ENCODE measurements at places on chromosomes 12 and 14.

- DNase-seq = no peak
Measured at GRCh38 chr14:56002876-56003625, 115.2 kb upstream of the PELI2 start.

- DNase-seq = no peak
Measured at GRCh38 chr14:105046891-105047282, 18.3 kb downstream of the GPR132 start.

- no peak for DNase-seq
Measured at GRCh38 chr12:84727961-84728360, 184.6 kb downstream of the SLC6A15 start.

DNA sequence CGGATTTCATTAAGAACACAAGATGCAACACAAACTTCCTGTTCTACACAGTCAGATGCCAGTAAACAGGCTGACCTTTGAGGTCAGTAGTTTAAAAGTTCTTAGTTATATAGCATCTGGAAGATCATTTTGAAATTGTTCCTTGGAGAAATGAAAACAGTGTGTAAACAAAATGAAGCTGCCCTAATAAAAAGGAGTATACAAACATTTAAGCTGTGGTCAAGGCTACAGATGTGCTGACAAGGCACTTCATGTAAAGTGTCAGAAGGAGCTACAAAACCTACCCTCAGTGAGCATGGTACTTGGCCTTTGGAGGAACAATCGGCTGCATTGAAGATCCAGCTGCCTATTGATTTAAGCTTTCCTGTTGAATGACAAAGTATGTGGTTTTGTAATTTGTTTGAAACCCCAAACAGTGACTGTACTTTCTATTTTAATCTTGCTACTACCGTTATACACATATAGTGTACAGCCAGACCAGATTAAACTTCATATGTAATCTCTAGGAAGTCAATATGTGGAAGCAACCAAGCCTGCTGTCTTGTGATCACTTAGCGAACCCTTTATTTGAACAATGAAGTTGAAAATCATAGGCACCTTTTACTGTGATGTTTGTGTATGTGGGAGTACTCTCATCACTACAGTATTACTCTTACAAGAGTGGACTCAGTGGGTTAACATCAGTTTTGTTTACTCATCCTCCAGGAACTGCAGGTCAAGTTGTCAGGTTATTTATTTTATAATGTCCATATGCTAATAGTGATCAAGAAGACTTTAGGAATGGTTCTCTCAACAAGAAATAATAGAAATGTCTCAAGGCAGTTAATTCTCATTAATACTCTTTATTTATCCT lies 13.5 kb downstream of the PTGER2 start:
- DNase-seq = no peak

GRCh38 chr14:104926619-104927431 lies 2.1 kb downstream of the PLD4 start:
- DNase-seq = no peak

DNA sequence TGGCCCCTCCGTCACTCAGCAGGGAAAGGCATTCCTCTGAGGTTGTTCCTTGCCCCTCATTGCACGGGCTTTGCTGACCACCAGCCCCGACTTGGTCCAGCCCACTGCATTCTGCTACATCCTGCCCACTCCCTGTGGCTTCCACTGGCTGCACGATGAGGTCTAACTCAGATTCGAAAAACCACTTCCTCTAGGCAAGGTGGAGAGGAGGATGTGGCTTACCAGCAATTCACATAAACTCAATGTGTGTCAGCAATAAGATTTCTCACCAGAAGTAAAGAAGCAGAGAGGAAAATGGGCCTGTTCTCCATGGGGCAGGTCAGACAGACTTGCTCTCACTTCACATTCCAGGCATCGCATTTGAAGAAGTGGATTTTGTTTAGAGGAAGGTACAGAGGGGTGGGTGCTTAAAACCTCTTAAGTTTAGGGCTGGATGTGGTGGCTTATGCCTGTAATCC lies 14.7 kb downstream of the GPR68 start:
- no peak for DNase-seq

DNA sequence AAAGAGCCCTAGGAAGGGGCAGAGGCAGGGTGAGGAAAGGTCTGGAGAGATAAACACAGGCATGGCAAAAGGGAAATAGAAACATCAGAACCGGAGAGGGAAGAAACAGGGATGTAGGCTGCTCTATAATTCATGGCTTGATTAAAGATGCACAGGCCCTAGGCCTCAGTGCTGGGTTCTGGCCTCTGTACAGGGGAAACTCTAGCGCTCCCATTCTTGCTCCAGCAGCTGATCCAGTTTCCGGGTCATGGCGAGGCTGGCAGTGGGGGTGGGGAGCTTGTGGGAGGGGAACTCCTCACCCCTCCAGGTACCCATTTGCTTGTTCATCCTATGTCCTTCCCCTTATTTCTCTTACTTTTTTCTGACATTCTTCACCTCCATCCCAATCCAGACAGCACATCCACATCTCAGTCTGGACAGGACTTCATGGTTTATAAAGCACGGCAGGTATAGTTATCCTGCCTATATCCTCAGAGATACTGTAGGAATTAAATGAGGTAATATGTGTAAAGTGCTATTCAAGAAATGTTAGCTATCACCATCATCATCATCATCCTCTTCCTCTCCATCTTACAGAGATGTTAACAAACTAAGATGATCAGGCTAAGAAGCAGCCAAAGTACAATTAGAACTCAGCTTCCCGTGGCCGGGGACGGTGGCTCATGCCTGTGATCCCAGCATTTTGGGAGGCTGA lies 8.0 kb upstream of the GPR84 start:
- no peak for DNase-seq

GRCh38 chr14:50667684-50667995 lies 466 bp downstream of the SAV1 start:
- DNase-seq = no peak

GRCh38 chr12:32522331-32523221 lies 123.2 kb downstream of the FGD4 start:
- no peak for DNase-seq

DNA sequence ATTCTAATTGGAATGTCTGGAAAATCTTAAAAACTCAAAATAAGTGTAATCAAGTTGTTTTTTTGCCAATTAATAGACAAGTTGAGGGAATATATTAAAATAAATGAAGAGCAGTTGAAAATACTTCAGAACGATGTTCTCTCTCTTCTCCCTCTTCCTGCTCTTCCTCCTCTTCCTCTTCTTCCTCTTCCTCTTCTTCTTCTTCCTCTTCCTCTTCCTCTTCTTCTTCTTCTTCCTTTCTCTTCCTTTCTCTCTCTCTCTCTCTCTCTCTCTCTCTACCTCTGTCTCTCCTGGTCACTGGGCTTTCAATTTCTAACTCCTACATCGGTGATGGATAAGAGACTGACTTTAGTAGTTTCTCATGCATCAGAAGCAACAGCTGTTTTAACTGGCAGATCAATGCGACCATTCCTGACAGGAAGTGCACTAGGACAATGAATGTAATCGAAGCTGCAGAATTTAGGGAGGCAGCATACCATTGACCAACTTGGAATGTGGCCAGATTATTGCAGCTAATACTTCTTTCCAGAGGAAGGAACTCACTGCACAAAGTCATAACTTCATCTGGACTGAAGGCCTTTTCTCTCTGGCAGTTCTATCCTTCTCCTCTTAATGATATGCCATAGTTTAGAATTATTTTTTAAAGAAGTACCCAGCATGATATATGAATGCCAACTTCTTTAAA lies 13.8 kb upstream of the TMTC2 start:
- no peak for DNase-seq

DNA sequence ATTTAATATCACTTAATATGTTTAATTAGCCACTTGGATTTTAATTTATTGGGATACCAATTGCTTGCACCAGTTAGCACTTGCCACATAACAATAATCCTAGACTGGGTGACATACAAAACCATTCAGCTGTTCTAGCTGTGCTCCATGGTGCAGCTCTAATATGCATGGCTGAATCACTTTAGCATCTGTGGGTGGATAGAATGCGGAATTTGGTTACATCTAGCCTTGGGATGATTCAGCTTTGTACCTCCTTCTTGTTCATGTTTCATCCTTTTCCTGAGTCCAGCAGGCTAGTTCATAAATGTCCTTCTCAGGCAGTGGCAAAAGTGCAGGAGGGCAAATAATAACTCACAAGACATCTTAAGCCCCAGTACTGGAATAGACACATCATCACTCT lies 1263.0 kb downstream of the LRFN5 start:
- no peak for DNase-seq

All from cardiac septum (tissue), 1 donor.